SJCRH30 (cell line): ENCODE measurements at places on chromosomes 11 and 22.

DNA sequence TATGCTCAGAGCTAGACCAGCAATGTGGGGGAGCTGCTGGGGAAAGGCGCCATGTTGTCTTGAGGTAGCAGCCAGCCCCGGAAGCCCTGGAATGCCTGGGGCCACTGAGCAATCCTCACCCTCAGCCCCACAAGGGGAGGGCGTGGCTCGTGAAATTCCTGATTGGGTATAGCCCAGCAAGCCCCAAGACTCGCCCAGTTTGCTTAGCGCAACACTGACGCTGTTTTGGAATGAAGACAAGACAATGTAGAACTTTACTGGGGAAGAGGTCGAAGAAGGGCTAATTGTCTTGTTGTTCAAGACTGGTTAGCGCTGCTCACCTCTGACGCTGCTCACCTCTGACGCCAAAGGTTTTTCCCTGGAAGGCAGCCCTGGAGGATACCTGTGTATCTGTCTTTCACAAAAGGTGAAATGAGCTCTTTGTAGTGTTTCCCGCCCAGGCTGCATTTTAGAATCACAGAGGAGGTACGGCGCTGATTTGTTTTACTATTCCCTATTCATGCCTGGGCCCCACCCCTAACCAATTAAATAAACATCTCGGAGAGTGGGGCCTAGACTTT is 47.6 kb downstream of the ST3GAL4 start:
- no peak for DNase-seq

GRCh38 chr11:77525455-77526091 is 51.7 kb upstream of the PAK1 start:
- peak; percentile 62 for DNase-seq

DNA sequence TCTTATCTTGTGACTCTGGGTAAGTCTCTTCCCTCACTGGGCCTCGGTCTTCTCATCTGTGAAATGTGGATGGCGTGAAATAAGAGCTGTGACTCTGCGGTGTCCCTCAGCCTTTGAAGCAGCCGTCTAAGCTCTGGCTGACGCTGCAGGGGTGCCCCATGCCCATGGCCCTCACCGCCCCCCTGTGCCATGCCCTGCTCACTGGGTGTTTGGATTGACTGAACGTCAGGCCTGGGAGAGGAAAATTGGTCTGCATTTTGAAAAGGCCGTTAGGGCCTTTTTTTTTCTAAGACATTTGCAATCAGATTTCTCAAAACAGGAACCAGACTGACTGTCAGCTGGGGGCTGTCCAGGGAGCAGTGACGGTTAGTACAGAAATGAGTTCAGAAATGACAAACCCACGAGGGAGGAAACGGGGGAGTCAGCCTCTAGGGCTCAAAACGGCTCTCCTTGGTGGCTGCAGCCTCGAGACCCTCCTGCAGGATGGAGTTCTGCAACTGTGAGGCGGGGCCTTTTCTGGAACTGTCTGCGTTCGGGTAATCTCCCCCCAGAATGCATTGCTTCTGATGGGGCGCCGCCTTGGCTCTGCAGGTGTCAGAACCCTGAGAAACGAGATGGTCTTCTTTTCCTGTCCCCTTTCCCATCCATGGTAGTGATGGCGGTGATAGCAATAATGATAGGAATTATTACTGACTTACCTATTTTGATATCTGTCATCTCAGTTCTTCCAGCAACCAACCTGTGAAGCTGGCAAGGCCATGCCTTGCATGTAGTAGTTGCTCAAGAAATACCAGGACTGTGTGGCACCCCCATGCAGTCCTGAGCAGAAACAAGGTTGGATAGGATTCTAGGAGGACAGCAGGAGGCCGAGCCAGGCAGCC is 2.0 kb downstream of the GRK2 start:
- DNase-seq, result no peak

DNA sequence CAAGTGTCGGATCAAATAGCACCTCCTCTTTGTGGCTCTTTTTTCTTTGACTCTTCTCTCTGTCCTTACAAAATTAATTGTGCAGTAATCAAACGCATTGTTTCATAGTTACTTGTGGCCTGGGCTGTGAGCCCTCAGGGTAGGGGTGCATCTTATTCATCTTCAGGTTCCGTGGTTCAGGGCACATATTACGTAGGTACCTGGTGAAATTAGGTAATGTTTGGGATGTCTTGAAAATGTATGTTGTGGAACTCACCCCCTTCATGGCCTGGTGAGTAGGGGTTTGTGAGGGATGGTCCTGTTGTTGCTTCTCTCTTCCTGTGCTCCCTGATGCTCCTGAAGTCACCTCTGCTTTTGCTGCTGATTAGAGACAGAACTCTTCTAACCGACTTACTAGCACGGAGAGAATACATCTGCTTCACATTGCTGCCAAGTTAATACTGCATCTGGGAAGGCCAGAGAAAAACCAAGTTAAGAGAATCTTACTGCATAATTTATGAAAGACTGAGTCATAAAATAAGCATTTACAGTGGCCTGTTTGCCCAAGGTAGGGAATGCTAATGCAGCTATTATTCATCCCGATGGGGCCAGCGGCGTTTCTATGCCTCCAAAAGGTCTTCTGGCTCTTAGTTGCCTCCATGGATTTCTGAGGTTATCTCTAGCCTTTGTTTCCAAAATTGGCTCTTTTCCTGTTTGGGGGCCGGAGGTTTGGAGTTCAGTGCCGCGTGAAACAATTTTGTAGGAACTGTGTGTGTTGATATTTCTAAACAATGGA is 66.9 kb downstream of the TBC1D22A start:
- DNase-seq, result no peak

GRCh38 chr11:32154275-32154674 is 63.4 kb downstream of the RCN1 start:
- DNase-seq, result peak; percentile 34

DNA sequence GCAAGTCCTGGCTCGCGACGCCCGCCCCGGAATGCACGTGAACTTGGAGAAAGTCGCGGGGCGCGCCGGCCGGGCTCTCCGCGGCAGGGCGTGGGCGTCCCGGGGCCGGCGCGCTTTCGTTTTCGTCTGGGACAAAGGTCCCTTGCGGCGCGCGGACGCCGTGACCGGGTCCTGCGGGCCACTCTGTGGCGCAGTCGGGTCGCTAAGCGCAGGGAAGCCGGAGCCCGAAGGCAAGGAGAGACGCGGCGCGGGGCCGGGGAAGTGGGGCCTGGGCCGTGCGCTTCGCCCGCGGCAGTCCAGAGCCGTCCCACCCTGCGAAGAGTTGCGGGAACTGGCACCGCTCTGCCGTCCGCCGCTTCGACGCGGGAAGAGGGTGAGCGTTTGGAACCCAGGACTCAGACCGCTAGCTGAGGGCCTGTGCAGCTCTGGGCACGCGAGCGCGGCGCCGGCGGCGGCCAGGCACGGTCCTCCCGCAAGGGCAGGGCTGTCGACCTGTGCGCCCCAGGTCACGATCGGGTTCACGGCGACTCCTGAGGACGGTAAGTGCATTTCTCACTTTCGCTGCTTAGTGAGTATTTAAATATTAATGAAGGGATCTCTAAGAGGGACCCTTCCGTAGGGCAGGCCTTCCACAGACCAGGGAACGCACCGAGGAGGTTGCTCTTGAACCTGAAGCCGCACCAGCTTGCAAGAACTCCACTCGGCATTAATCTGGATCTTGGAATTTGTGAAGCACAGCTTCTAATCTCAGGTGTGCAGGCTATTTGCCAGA is 78.0 kb upstream of the PPARA start:
- DNase-seq, result peak; percentile 62

GRCh38 chr11:13283636-13284035 is 6.0 kb downstream of the BMAL1 start:
- no peak for DNase-seq

DNA sequence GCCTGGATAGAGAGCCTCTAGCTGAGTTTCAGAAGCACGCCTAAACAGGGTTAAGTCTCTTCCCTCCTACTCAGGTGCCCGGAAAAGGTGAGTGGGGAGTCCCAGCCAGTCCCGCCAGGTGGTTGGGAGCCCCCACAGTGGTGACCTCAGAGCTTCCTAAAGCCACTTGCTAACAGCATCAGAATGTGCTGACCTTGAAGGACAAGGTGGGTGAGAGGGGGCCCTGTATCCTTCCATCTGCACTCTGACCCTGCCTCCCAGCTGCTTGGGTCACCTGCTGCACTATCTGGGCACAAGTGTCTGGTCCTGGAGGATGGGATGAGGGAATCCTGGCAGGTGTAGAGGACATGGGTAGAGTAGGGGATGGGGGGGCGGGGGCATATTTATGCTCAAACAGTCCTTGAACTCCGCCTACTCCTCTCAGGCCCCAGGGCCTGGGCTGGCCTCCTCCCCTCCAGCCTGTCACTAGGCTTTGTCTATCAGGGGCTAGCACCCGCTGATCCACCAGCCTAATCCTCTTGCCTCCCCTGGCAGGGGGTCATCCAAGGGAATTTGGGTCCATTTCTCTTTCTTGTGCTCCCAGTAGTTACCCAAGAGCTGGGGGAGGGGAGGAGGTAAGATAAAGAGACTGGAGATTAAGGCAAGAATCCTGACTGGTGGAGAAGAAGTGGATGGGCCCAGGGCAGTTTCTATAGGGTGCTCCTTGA is 3.4 kb downstream of the USP2 start:
- no peak for DNase-seq

GRCh38 chr11:91047882-91048281 is 825.0 kb upstream of the CHORDC1 start:
- DNase-seq, result no peak

- DNase-seq, result no peak
Measured at GRCh38 chr11:14082338-14082737, 119.8 kb downstream of the SPON1 start.

GRCh38 chr11:83194281-83195142 is 1.0 kb downstream of the ANKRD42 start:
- peak; percentile 65 for DNase-seq

GRCh38 chr11:63552921-63553320 is 10.3 kb downstream of the PLAAT2 start:
- no peak for DNase-seq

- no peak for DNase-seq
Measured at GRCh38 chr11:60165538-60165937, 17.3 kb downstream of the MS4A6A start.

DNA sequence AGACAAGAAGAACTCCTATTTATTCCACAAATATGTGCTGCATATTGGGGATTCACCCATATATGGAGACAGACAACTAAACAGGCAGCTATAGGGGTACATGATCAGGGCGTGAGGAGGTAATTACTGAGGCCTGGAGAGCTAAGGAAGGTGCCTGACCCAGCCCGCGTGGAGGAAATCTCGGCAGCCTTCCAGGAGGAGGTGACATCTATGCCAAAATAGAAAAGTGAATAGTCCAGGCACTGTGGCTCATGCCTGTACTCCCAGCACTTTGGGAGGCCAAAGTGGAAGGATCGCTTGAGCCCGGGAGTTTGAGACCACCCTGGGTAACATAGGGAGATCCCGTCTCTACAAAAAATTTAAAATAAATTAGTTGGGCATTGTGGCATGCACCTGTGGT is 13.6 kb downstream of the NIPSNAP1 start:
- DNase-seq, result no peak

- DNase-seq, result no peak
Measured at GRCh38 chr22:24097961-24098391, 83.3 kb upstream of the SUSD2 start.

- DNase-seq, result no peak
Measured at GRCh38 chr11:113184498-113184897, 129.9 kb upstream of the TTC12 start.
